ENCODE measurements at places on chromosomes 3 and 15. TPM values are rescaled to one million over a fixed set of nuclear protein-coding genes. Genes with fewer than 3 reads are reported as not detected.

Gene TM4SF4
- not detected for total RNA-seq

DNA sequence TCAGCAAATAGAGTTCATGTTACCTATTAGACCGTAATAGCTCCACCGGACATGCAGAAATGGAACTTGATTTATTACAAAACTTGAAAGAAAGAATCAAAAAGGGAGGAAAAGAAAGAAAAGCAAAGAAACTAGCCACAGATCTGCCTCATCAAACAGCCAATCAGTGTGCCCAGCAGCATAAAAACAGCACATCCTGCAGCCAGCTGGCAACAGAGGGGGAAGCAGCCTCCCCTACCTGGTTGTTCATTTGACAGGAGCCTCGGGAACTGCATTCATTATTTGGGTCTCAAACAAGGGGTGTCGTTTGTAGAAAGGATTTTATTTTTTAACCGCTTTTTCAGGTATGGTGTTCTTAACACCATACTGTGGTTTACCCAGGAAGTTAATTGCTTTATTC is 181.5 kb upstream of the TOPAZ1 start:
- DNase-seq: no peak

Gene PLA2G4E
- total RNA-seq: 0.34 TPM

DNA sequence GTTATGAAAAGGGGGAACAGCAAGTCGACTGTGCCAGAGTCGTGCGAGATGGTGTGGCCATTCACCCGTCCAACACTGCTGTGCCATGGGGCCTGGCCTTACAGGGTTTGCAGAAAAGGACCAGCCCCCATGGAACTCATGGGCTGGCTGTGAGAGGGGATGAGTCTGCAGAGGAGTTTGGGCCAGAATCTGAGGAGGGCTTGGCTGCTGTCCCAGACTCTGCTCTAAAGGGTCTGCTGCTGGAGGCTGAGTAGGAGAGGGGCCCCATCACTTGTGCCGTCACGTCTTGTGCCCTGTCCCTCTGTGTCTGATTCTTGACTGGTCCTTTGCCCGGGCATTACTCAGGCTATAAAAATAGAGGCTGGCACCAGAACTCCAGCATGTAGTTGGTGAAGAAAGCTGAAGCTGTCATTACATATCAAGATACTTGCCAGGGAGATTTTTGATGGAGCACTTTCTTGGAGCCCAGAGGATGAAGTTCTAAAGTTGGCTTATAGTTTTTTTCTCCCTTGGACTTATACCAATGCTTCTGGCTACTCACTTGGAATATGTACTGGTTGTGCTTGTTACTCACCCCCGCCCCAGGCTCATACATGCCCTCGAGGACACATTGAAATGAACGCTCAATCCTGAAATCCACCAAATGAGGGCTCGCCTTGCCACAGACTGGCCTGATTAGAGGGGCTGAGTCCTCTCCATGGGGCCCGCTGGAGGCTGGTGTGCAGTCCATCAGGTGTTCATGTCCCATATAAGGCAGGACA is 10.2 kb downstream of the PXYLP1 start:
- peak; percentile 50 for DNase-seq

DNA sequence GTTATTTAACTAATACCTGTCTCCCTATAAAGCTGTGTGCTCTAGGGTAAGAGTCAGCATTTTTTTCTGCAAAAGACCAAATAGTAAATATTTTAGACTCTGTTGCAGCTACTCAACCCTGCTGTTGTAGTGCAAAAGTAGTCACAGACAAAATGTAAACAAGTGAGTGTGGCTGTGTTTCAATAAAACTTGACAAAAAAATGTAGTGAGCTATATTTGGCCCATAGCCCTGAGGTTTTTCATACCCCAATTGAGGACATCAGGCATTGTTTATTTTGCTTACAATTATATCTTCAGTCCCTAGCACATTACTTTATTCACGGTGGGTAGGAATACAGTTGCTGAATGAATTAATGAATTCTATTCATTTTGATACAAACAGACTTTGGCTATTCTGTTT is 58.7 kb upstream of the TBC1D5 start:
- DNase-seq: no peak

GRCh38 chr15:22922003-22922402 is 58.2 kb downstream of the CYFIP1 start:
- no peak for DNase-seq

Gene THPO
- 0.92 TPM for total RNA-seq

- DNase-seq: no peak
These were observed 153.4 kb upstream of the UMPS start for GRCh38 chr3:124576565-124577493.

Gene FMN1
- total RNA-seq: 20.0 TPM

Measured in psoas muscle (tissue), 8 donors.